ENCODE measurements at places on chromosomes 4 and X. TPM values are rescaled to one million over a fixed set of nuclear protein-coding genes. Genes with fewer than 3 reads are reported as not detected.

DNA sequence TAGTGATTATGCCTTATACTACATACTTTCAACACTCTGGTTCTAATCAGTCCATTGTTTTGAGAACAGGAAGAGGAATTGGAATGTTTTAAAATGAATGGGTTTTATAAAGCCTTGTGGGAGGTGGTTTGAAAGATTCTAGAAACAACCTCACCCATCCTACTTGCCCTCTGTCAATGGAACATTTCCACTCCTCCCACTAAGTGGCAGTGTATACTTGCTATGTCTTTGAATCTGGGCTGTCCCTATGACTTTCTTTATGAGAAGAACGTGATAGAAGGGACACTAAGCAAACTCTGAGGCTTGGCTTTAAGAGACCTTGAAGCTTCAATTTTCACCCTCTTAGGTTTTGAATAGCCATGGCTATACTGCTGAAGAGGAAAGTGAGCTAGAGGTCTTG, 611.2 kb downstream of the PPP4R3C start:
- ATAC-seq = no peak

- ATAC-seq = no peak
Observed at GRCh38 chr4:16659079-16659478, 239.4 kb downstream of the LDB2 start.

GRCh38 chr4:8850830-8851188, 20.8 kb downstream of the HMX1 start:
- no peak for ATAC-seq

DNA sequence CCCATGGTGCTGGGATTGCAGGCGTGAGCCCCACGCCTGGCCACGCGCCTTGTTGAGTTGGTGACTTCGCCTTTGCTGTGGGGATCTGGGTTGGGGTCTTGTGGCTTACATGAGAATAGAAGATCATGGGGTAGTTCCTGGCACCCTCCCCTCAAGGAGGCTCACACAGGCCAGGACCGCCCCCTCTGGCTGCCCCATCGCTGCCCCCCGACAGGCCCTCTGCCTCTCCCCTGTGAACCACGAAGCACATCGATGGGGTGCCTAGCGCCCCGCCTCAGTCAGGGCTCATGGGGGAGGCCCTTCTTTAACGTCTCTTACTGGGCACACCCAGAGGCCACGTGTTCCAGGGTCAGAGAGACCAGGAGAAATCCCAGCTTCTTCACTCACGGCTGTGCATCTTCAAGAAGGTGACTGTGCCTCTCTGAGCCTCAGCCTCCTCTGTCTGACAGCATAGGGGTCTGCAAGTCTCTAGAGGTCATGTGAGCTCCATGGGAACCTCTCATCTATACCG, 23.6 kb upstream of the SPON2 start:
- no peak for ATAC-seq

GRCh38 chr4:29037501-29037900, 1682.7 kb upstream of the PCDH7 start:
- no peak for ATAC-seq

DNA sequence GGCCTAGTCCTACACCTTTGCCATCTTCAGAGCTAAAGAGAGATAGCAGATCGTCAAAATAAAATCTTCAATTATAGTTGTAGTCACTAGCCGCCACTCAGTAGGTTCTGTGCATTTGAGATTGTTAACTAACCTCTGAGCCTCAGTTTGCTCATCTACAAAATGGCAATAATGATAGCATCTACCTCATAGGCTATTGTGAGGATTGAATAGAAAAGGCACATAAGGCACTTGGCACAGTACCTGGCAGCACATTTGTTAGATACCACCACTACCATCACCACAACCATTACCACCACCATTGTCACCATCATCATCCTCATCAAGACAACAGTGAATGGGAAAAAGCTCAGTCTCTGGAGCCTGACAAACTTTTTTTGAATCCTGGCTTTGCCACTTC, 134.6 kb downstream of the AMMECR1 start:
- ATAC-seq = no peak

SHROOM3 gene
- total RNA-seq = 20.7 TPM

CCDC110 gene
- total RNA-seq = 0.20 TPM
